ENCODE measurements at places on chromosomes 6 and 20.

GRCh38 chr6:110098511-110099116 is 80.9 kb downstream of the WASF1 start:
- no peak for DNase-seq

DNA sequence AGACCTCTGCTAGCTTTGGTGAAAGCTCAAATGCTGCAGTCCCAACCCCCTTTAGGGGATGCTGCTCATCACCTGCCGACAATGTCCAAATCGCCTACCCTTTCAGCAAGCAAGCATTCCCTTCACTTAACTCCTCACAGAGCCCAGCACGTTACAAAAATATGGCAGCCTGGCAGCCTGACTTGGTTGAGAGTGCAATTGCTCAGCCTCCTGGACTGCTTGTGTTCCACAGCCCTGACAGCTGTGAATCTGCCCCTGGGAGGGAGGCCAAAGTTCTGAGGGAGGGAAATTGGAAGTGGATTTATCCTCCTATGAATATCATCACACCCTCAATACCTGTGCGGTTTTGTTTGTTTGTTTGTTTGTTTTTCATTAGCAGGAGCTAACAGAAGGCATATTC is 231.0 kb downstream of the HIVEP2 start:
- DNase-seq, result no peak

- DNase-seq, result peak; percentile 77
These were observed 11.0 kb downstream of the TSPYL1 start for GRCh38 chr6:116268589-116269293.

DNA sequence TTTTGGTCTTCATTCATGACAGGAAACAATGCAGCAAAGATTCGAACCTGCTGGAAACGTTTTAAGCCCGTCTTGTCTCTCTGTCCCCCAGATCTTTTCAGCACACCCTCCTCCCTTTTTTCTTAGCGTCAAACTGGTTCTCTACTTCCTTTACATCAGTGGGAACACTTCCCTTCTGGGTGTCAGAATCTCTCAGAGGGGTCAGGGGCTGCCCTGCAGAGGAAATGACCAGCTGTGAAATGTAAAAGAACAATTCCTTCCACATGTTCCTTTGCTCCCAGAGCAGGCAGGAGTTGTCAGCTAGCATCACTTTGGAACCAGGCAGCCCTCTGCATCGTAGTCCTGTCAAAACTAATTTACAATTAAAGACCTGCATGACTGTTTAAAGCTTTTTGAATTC is 619.0 kb downstream of the TFAP2A start:
- no peak for DNase-seq

DNA sequence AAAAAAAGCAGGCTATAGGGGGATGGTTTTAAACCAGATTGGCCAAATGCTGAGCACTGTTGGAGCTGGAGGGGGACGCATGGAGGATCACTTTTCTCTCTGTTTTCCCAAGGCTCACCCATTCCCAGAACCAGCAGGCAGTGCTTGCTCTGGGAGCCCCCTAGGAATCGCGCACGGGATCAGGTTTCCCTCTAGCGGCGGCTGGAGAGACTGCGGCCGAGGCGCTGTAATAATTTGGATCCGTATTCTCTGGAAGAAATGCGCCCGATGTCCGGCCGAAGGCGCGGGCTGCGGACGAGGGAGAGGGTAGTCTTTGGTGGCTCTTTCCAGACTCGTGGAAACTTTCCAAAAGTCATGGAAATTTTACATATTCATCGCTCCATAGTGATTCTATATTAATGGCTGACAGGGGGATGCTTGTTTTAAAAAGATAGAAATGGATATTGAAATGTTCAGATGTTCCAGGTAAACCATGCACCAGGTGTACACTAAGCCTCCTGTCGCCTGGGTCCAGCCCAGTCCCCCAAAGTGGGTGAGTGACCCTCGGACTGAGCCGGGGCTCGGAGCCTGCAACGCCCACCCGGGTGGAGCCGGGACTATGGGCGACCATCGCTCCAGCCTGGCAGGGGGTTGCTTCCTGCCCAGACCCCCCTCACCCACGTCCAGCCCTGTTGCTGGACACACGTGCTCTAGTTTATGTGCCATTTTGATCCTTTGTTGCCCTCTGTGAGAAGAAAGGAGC is 78.7 kb upstream of the PHACTR3 start:
- peak; percentile 67 for DNase-seq

GRCh38 chr6:167988945-167989841 is 8.3 kb upstream of the KIF25 start:
- no peak for DNase-seq

DNA sequence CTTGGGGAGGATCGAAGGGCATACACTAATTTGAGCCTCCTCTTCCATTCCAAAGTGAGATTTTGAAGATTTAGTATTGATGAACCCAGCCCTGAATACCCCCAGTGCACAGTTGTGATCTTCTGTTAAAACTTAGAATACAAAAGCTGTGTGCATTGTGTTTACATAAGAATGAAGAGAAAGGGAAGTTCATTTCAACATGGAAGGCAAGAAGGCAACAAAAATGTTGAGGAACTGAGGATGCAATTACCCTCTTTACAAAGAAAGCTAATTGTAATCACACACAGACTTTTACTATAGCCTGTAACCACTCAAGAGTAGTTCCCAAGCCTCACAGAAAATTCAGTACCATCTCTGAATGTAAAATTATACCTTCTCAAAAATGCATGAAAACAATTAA is 49.3 kb downstream of the GFOD1 start:
- DNase-seq, result no peak

GRCh38 chr20:63167026-63167917 is 48.7 kb downstream of the YTHDF1 start:
- no peak for DNase-seq

- DNase-seq, result no peak
These were observed at the start of gene BMP2 for GRCh38 chr20:6767536-6768227. Gene BMP2 (plus strand): TSS chr20:6767686. CDS start chr20:6770127, 2,441 bp downstream.

Data from NCI-H526 treated with DMSO at 0.1 percent for 48 hours (cell line).